ENCODE measurements at places on chromosomes 3 and 15.

DNA sequence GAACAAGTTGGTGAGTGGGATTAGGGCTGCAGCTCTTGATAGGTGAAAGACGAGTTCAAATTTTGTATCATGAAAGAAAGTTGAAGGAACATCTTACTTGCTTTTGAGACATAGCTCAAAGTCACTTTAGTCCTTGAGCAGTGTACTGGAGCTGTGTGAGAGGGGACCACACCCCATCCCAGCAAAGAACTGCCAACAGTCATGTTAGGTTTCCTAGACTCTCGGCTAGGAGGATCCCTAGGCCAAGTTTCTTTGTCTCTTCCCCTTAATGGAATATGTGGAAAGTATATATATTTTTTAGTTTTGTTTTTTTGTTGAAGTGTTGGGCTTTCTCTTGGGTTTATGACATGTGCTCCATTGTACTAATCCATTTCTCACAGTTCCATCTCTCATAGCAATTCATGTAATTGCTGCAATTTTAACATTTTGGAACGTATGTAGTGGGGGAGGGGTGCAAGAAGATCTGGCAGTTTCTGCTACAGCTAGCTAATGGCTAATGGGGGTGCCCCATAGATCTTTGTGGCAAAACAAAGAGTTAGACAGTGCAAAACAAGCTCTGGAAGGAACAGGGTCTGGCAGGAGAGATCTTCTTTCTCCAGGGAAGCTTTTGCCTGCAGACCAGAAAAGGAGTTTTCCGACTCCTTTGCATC, 25.1 kb downstream of the TLNRD1 start:
- DNase-seq: no peak

- no peak for DNase-seq
Observed at GRCh38 chr3:14082108-14082657, 42.5 kb downstream of the CHCHD4 start.

DNA sequence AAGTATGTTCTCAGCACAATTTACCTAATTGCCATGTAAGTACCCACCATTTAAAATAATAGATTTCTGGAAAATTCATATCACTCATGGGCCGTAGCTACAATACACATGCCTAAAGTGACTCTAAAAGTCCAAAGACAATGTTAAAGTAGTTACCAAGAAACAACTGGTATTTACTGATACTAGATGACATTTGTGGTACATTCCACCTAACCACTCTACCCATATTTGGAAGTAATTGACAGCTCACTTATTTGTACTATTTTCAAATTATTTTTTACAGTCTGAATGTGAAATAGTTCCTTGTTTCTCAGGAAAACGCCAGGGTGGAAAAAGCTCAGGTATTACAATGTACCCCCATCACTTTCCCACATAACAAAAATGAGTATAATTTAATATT, 573.0 kb downstream of the MECOM start:
- DNase-seq: no peak

DNA sequence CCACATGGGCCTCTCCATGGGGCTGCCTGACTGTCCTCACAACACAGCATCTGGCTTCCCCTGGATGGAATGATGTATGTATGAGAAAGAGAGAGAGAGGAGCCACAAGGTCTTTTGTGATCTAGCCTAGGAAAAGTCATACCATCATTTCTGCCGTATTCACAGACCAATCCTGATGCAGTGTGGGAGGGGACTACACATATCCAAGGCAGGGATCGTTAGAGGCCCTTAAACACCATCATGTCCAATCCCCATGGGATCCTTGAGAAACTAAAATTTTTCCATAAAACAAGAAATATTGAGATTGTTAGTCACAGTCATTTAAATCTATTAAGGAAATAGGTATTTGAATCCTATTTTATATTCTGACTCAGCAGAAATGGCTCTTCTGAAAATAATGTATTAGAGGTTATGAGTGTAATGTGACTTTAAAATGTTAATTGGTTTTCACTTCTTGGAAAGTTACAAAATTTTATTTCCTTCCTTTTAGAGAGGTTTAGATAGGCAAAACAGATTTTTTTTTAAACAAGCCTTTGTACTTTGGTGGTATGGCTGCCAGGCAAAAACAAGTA, 65.1 kb upstream of the TSC22D2 start:
- peak; percentile 67 for DNase-seq

DNA sequence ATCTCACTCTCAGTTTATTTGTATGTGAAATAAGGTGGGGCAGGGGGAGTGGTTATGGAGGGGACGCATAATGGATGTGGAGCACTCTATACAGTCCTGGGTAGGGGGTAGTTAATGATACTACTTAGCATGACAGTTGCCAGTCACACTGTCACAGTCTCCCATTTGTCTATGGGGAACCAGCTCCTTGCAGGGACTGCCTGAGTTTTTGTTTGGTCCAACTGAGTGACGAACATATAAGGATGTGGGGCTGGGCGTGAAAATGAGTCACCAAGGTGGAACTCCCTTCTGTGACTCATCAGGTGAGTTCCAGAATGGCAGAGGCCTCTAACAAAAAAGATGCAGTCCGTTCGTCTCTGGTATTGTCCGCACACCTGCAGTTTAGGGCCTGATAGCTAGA, 235.3 kb upstream of the ST8SIA2 start:
- DNase-seq: no peak

GRCh38 chr15:55709458-55709857, 33.5 kb downstream of the PRTG start:
- no peak for DNase-seq

DNA sequence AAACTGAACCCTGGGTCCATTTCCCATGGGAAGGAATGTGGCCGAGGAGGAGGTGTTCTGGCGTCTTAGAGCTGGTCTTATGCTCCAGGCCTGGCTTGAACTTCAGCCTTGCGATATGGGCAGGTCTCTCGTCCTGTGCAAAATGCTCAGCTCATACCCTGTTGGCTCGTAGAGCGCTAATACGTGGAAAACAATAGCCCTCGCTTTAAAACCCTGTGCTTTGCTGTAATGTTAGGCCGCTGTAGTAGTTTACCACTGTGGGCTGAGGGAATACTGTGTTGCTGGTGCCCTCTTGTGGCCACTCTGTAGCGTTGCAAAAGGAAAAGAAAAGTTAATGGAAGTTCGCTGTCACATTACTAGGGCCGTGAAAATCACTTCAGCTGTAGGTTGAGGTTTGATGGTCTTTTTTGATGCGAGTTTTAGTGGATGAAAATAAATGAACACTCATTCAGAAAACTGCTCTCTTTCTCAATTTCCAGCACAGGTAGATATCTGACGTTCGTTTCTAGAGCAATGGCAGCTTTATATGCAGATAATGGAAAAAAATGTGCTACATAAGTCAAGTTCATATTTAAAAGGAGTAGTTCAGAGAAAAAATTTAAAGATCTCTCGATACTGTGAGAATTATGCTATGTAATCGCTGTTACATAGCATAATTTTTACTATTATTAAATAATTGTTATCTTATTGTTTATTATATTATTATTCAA, 92.9 kb downstream of the MCTP2 start:
- DNase-seq: peak; percentile 59

DNA sequence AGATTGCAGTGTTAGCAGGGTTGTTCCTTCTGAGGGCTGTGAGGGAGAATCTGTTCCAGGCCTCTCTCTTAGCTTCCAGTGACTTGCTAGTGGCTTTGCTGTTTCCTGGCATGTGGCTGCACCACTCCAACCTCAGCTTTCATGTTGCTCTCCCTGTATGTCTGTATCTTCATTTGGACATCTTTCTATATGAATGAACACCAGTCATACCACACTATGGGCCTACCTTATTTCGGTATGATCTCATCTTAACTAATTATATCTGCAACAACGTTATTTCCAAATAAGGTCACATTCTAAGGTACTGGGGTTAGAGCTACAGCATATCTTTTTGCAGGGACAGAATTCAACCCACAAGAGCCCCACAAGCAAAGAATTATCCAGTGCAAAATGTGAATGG, 356.7 kb upstream of the UMPS start:
- no peak for DNase-seq

Data from fibroblast of skin of scalp (primary cell).